ENCODE measurements at places on chromosomes 3 and 15.

GRCh38 chr3:33521736-33522135 is 81.5 kb upstream of the UBP1 start:
- no peak for DNase-seq

- DNase-seq: peak; percentile 93
Measured at GRCh38 chr3:71372241-71372768, 211.2 kb downstream of the FOXP1 start.

DNA sequence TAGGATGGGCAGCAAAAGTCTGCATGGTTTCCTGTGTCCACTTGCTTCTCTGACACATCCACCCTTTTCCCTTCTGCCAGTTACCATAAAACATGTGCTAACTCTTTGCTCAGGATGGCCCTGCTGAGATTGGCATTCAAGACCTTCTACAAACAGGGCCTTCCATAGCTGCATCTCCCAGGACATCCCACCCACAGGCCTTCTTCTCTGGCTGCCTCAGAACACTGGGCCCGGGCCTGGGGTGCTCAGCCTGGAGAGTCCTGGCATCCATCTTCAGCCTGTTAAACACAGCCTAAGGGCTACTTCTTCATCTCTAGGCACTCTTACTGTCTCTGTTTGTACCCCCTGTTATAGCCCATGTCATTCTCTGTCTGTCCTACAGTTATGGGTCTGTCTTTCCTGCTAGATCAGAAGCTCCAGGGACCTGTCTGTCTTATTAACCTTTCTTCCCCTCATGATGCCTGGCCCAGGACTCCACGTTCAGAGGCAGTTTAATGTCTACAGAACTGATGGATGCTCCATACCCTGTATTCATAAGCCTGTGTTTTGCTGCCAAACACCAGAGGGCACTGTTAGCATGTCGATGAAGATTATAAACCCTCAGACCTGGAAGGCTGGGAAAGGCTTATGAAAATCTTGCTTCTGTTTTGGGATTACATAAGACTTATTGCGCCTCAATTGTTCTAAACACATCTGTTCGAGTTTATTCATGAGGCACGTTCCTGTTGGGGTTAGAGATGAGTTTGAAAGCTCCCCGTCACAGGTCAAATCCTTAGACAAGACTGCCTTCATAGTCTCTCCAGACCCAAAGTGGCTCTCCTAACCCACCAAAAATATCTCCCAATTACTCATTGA is 16.5 kb downstream of the SEMA3G start:
- peak; percentile 52 for DNase-seq

DNA sequence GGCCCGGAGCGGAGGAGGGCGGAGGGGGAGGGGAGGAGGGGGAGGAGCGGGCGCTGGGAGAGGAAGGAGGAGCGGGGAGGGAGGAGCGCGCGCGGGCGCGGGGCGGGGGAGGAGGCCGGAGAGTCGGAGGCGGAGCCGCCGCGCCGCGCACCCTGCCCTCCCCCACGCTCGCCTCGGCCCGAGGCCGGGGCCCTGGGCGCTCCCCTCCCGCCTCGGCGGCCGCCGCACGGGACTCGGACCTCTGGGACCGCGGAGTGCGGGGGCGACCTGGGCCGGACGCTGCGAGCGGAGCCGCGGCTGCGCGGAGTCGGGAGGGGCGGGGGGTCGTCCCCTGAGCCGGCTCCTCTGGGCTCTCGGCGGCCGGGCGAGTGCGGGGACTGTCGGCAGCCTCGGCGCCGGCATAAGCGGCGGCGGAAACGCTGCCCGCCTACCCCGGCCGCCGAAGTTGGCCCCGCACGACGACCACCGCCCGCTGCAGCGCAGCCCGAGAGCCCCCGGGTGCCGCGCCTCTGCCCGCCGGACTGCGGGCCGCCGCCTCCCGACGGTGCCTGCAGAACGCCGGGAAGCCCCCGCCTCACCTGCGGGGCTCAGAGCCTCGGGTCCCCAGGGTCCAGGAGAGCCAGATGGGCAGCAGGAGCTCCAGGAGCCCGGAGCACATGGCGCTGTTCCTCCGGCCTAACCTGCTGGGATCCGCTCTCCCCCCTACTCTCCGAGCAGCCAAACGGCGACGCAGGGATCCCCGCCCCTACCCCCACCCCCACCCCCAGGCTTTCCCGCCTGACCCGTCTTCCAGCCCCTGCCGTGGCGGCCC is 406 bp upstream of the GABRB3 start:
- DNase-seq: peak; percentile 21

DNA sequence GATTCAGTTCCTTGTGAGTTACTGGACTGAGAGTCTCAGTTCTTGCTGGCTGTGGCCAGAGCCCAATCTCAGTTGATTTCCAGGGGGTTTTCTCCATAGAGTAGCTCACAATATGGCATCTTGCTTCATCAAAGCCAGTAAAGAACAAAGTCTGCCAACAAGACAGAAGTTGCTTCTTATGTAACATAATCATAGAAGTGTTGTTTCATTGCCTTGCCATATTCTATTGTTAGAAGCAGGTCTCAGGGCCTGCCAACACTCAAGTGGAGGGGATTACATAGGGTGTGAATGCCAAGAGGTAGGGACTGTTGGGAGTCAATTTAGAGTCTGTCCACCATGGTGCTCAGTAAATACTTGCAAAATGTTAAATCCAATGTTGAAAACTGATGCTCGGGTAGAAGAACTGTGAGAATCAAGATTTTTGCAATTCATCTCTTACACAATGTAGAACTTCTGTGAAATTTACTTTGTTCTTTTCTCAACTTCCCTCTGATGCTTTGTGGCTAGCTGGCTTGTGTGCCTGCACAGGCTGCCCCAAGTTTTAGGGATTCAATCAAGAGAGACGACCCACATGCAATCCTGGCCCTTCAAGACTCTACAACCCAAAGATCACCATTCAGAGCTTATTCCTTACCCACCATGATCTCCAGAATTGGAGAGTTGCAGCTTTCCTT is 13.3 kb upstream of the PXYLP1 start:
- no peak for DNase-seq

- no peak for DNase-seq
Measured at GRCh38 chr15:35764661-35765519, 218.9 kb upstream of the DPH6 start.

DNA sequence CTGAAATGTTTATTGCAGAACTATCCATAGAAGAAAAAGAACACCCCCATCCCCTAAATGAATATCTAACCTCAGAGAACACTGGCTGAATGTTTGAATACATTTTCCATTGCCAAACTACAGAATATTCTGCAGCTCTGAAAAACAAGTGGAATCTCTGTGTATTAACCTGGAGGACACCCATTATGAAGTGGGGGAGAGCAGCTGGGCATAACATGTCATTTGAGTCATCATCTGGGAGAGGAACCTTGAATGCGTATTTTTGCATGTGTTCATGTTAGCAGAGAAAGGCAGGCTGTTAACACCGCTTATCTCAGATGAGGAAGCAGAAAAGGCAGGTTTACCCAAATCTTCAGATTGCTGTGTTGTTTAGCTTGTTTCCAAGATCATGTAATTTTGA is 31.5 kb downstream of the ESYT3 start:
- no peak for DNase-seq

GRCh38 chr3:169384573-169384972 is 278.9 kb downstream of the MECOM start:
- no peak for DNase-seq

DNA sequence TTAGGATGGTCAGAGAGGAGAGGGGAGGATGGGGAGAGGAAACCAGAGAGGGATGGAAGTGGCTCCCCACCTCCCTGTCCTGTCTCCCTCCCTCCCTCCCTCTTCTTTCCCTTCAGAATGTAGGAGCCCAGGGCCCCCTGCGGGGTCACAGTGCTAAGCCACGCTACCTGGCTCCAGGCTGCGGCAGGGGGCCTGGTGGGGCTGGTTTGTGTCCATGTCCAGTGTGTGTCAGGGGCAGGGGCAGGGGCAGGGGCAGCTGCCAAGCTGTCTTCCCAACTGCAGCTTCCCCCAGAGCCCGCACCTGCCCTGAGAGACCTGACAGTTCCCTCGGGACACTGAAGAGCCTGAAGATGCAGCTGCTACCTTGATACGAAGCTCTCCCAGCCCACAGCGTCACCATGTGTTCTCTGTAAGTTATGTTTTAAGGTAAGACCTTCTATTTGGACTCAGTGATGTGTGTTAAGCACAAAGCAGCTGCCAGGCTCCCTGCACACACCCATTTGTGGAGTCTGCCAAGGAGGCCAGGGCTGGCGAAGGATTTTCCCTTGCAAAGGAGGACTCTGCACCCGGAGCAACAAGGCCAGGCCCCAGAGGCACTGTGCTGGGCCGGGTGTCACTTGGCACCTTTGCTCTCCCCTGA is 121.8 kb upstream of the SMAD3 start:
- DNase-seq: no peak

DNA sequence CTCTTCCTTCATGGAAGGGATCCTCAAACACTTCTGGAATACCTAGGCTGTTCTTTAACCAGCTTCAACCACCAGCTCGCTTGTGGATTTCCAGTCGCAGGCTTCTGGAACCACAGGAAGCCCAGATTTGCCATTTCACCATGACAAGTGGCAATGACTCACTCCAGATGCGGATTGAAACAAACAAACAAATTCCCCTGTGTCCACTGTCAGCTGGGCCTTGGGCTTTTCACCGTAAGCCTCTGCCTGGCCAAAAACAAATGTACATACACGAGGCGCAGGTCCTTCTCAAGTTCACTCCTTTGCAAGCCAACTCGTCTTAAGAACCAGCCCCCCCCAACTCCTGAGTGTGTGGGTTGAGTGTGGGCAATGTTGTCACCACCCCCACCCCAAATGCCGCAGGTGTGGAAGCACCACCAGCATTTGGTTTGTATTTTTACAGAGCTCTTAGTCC is 8.8 kb downstream of the BCL6 start:
- DNase-seq: no peak
